ENCODE measurements at places on chromosomes 6 and 20.

GRCh38 chr6:7878401-7878964 lies 32.1 kb downstream of the TXNDC5 start:
- no peak for DNase-seq

- DNase-seq = no peak
These were observed 100.3 kb upstream of the ENPP5 start for GRCh38 chr6:46271107-46271506.

DNA sequence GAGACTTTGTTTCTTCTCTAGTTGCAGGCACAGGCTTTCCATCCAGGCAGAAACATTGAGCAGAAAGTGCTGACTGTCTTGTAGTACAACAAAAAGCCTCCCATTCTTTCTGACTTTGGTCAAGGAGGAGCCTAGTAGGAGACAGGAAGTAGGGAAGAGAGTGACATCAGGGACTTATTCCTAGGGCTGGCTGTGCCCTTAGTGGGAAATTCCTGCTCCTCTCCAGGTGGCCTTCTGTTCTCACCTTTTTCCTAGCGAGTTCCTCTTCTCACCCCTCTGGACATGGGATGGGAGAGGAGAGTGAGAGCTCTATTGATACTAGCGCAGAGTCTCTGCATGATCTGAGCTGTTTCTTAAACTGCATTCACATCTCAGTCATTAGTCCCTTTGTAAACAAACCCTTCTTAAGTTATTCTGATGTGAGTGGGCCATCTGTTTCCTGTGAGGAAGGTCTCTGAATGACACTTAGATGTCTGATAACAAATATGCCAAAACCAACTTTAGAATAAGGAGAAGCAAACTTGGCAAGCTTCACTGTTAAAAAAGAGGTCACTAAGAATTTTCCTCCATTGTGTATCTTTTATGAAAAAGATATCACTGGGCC lies 455.0 kb downstream of the GJA1 start:
- no peak for DNase-seq

DNA sequence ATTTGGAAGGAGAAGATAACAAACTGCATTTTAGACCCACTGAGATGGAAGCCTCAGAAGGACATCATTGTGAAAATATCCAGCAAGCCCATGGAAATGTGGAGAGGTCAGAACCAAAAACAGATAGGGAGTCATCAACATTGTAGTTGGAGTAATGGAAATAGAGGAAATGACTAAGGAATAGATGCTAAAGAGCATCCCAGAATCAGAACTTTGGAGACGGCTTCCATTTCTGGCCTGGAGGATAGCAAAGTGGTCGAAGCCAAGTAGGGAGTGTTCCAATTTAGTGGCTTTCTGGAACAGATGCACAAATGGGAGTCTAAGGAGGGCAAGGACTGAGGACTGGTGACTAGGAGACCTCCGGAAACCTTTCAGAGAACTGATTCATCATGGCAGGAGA lies 3.6 kb downstream of the BEND6 start:
- no peak for DNase-seq

- no peak for DNase-seq
These were observed 13.4 kb downstream of the EDEM2 start for GRCh38 chr20:35133735-35134134.

GRCh38 chr20:43448748-43449535 lies 8.8 kb upstream of the SRSF6 start:
- peak; percentile 56 for DNase-seq

DNA sequence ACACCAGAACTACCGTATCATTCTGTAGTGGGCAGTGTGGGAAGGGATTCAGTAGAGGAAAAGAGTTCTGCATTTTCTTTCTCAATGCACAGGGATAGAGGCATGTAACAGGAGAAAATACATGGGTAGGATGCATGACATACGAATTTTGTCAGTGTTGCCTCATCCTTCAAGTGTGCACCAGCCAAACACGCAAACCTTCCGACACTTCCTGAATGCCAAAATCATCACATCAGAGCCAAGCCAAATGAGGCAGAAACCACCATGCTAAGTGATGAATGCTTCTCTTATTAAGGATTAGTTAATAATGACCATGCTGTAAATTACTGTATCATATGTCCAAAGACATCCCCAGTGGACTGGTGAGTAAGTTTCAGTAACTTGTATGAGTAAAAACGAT lies 27.3 kb downstream of the RAMACL start:
- no peak for DNase-seq

DNA sequence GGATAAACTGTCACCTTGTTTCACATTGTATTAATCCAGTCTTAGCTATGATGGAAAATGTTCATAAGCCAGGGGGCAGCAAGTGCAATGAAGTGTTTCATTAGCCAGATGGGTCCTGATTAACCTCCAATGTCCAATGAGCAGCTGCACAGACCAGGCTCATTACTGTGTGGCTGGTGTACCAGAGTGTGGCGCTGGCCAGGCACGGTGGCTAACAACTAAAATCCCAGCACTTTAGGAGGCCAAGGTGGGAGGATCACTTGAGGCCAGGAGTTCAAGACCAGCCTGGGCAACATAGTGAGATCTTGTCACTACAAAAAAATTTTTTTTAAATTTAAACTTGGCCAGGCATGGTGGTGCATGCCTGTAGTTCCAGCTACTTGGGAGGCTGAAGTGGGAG lies 201.7 kb upstream of the FOXQ1 start:
- DNase-seq = no peak

DNA sequence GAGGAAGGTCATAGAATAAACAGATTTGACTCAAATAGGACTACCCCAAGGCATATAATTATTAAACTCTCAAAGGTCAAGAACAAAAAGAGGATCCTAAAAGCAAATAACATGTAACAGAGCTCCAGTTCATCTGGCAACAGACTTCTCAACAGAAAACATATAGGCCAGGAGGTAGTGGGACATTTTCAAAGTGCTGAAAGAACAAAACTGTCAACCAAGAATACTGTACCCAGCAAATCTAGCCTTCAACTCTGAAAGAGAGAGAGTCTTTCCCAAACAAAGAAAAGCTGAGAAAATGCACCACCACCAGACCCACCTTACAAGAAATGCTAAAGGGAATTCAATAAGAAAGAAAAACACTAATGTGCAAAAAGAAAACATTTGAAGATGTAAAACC lies 11.9 kb downstream of the NQO2 start:
- DNase-seq = no peak

DNA sequence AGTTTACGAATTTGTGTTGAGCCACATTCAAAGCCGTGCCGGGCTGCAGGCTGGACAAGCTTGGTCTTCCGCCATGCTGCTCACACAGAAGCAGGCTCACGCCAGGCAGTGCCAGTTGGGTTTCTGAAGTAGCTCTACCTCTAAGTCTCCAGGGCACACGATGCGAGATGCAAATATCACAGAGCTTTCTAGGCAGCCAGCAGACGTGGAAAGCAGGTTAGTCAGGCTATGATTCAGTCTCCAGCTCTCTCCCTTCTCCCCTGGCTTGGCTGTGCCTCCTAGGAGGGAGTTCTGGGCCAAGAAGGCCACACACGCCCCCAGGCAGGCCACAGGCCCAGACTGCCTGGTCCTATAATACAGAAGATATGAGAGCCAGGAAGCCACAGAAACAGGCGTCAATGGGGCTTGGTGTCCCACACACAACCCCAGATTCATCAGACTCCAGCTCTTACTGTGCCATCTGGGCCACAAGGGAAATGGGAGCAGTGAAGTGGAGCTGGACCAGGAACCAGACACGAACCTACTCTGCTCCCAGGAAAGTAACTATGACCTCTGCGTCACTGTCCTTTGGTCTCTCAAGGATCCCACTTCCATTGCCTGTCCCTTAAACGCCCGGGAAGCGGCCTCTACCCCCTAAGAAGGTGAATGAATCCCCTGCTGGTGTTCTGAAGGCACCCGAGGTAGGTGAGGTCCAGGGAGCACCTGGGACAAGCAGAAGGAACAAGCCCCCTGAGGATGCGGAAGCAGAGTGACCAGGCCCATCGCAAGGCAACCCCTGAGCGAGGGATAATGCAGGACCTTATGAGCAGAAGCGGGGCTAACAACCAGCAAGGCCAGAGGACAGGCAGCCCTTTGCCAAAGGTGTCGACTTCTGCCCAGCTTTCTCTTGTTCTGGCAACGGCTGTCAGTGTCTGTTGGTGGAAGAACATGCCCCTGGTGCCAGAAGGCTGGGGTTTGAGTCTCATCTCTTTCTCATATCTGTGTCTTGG lies 61.2 kb downstream of the GFOD1 start:
- no peak for DNase-seq

GRCh38 chr6:110815015-110815410 lies 256 bp downstream of the CDK19 start:
- DNase-seq = no peak

DNA sequence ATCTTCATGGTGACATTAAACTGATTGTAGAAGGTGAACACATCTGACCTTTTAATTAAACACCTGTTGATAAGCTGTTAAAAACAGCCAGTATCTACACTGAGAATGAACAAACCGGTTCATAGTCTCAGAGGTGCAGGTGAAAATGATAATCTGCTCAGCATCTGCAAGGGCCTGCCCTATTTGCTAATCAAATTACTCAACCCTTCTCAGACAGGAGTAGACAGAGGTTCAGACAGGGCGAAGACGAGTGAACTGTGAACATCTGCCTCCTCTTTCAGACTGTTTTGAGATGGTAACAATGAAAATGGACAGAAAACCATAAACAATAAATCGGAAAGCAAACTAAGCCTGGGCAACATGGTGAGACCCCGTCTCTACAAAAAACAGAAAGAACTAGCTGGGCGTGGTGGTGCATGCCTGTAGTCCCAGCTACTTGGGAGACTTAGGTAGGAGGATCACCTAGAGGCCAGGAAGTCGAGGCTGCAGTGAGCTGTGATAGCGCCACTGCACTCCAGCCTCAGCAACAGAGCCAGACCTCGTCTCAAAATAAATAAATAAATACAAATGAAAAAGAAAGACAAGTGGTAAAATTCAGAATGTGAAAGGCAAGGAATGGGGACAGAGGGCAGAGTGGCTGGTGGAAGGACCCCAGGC lies 55.9 kb downstream of the NINL start:
- no peak for DNase-seq

DNA sequence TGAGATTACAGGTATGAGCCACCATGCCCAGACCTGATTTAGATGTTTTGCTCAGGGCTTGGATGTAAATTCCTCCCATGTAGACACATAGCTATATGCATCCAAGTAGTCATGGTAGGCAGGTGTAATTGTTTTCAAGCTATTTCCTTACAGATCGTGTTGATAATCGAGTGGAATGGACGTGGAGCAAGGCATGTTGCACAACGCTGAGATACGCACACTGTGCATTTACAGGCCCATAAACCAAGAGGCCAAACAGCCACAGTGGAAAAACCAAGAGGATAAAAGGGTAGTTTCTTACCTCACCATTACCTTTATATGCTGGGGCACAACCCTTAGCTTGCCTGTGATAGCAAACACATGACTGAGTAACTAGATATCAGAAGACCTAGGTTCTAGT lies 51.0 kb upstream of the ADGRF1 start:
- DNase-seq = no peak

GRCh38 chr6:149060985-149061760 lies 256.3 kb upstream of the TAB2 start:
- no peak for DNase-seq

DNA sequence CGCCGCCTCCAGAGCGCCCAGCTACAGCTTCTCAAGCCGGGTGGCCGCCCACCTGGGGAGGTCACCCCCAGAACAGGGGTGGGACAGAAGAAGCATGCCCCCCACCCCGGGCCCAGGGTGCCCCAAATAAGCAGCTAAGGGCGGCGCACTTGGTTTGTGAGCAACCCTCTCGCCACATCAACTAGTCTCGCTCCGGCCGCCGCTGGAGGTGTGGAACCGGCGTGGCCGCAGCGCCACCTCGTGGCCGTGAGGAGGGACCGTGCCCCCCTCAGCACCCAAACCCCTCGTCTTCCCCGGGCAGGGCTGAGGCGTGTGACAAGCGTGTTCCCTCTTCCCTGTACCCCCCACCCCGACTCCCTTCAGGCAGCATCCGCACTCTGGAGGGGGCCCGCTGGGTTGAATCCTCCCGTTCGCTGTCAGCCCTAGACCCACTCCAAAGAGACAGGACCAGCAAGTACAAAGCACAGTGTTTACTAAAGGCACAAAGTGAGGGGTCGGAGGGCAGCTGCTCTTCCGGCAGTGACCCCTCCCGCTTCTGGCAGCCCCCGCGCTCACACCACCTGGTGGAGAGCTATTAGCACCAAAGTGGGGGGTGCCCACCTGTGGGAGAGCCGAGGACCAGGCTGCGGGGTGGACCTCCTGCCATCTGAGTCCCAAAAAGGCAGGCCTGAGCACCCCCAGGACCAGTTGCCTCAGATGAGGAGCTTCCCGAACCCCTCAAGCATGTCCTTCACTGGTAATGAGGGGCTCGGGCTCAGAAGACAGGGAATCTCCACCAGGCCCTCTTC lies 45.4 kb downstream of the MDFI start:
- DNase-seq = peak; percentile 87

GRCh38 chr6:62393608-62394007 lies 107.6 kb upstream of the KHDRBS2 start:
- DNase-seq = no peak

- no peak for DNase-seq
These were observed 47.7 kb downstream of the PLAGL2 start for GRCh38 chr20:32159766-32160221.

- no peak for DNase-seq
These were observed 70.6 kb downstream of the PLEKHG1 start for GRCh38 chr6:150670311-150670710.

- DNase-seq = peak; percentile 9
These were observed 32.4 kb downstream of the CBFA2T2 start for GRCh38 chr20:33522256-33522820.

- DNase-seq = no peak
These were observed 41.4 kb downstream of the LAMP5 start for GRCh38 chr20:9555781-9556180.

DNA sequence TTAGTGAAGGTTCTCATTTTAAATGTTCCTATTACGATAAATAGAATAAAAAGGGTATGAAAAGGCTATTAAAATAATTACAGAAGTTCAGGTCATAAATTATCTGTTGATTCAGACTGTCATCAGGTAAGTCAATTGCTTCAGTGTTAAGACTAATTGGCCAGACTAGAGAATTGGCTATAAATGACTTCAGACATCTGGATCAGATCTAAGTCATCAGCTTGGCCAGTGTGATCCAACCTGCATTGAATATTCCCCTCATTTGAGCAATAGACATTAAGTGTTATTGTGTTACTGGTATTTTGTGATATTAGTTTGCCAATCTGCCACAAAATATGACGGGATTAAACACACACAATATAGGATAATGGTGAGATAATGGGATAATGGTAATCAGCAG lies 377.6 kb upstream of the CITED2 start:
- DNase-seq = no peak

GRCh38 chr20:34468951-34469350 lies 47.3 kb upstream of the DYNLRB1 start:
- no peak for DNase-seq

DNA sequence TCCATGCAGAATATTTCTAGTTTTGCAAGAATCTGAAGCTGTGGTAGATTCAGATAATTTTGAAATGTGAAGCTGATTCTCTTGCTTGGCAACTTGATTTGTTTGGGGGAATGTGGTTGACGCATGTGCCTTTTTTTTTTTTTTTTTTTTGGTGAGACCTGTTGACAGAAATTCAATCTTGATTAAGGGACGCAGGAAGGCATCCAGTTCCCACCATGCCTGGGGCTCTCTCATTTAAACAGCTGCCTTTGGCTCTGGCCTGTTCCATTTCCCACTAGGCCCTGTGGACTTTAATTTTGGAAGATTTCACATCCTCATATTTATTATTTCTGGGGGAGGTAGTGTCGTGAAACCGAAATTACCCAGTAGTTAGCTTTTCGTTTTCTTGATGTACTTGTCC lies 8.6 kb downstream of the TPX2 start:
- DNase-seq = no peak

Measured in CD4-positive, alpha-beta T cell treated with Interleukin-17A for 4 hours (primary cell).